CD4-positive, alpha-beta T cell treated with Interleukin-15 for 4 hours (primary cell): ENCODE measurements at places on chromosomes 6 and 20.

DNA sequence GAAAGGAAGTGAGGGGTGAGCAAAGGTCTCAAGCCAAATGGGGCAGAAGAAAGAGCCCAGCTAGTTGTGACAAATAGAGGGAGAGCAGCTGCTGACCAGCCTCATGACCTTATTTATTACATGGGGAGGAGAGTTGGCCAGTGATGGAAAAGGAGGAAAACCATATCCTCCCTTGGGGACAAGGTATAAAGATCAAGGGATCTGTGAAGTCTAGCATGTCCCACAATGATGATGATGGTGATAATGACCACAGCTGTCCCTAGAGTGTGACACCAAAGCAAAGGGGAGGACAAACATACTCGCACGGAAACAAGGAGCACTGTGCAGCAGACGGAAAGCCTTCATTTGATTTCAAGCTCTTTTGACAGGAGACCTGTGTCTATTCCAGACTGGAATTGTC lies 190.4 kb upstream of the MCHR2 start:
- no peak for DNase-seq

GRCh38 chr6:34834789-34835518 lies 43.1 kb downstream of the BLTP3A start:
- no peak for DNase-seq

GRCh38 chr20:52974179-52974594 lies 2.0 kb downstream of the TSHZ2 start:
- peak; percentile 69 for DNase-seq

DNA sequence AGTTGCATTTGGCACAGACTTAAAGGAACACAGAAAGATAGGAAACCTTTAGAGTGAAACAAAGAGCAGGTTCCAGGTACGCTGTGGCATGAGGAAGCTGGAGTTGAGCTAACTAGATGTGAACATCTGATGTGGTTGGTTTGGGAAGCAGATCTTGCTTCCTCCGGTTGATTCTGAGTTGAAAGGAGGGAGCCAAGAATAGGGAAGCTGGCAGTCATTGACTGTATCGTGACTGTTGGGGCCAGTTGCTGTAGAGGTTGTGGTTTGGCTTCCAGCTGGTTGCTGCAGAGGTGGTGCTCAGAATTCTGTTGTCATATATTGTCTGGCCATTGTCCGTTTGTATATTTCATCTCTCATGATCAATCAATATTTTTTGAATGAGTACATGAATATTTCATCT lies 325.9 kb downstream of the PLCB1 start:
- DNase-seq, result no peak

DNA sequence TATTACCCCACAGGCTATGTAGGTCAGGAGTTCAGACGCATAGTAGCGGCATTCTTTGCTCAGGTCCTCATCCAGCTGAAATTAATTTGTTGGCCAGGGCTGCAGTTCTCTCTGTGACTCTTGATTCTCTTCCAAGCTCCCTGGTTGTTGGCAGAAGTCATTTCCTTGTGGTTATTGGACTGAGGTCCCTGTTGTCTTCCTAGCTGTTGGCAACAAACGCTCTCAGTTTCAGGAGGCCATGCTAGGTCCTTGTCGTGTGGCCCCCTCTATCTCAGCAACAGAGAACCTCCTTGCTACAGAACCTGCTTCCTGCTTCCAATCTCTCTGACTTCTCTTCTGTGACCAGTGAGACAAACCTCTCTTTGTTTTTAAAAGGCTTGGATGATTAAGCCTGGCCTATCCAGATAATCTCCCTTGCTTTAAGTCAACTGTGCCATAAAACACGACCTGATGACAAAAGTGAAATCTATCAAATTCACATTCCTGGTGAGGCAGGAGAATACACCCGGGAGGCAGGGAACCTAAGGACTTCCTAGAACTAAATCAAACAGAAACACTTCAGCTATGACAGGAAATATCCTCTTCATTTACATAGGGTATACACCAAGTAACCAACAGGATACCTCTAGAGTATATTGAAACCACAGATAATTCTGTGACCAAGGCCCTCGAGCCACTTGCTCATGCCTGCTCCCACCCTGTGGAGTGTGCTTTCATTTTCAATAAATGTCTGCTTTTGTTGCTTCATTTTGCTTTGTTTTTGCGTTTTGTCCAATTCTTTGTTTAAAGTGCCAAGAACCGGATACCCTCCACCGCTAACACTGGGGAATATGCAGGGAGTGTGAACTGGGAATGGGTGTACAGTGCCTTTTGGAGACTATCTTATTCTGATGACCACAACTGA lies 196.0 kb downstream of the BTBD3 start:
- no peak for DNase-seq

GRCh38 chr6:163545370-163545769 lies 130.9 kb downstream of the QKI start:
- no peak for DNase-seq

GRCh38 chr20:40600441-40601219 lies 88.4 kb downstream of the MAFB start:
- no peak for DNase-seq

DNA sequence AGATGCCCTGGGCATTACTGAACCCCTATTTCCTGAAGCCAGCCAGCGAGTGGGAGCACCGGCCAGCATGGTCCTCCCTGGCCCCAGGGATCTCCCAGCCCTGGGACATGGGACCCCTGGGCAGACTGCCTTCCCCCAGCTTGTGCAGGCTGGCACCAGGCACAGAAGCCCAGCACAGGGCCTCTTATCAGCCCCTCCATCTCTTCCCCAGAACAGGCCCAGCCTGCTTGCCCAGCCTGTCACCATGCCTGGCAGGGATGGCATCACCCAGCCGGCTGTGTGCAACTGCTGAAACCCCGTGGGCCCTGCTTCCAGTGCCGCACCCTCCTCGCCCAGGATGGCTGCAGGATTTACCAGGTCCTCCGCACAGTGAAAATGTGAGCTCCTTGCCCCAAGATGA lies 6.1 kb upstream of the OSBPL2 start:
- DNase-seq, result no peak

DNA sequence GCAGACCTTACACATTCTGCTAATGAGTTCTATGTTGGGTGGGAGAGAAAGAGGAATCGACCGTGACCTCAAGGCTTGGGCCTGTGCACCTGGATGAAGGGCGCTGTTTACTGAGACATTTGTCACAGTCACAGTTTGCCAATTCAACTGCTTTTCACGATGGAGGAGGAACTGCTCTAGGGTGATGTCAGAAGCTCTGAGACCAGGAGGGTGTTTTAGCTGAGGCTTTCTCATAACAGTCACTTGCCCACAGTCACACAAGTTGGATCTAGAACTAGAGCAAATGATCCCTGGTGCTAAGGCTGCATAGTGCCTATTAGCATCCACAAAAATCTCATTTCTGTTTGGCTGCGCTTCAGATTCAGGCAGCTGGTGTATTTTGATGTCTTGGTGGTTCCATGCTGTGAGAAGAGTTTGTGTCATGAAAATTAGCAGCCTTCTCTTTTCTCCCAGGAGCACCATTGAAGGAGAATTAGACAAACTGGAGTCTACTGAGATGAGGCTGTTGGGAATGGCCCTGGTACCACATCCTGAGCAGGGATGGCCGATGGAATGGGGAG lies 83.3 kb upstream of the TGM3 start:
- no peak for DNase-seq

- DNase-seq, result no peak
Observed at GRCh38 chr6:1399085-1399780, 9.9 kb downstream of the FOXF2 start.

- DNase-seq, result peak; percentile 49
Observed at GRCh38 chr6:135451617-135452190, 45.8 kb downstream of the AHI1 start.

DNA sequence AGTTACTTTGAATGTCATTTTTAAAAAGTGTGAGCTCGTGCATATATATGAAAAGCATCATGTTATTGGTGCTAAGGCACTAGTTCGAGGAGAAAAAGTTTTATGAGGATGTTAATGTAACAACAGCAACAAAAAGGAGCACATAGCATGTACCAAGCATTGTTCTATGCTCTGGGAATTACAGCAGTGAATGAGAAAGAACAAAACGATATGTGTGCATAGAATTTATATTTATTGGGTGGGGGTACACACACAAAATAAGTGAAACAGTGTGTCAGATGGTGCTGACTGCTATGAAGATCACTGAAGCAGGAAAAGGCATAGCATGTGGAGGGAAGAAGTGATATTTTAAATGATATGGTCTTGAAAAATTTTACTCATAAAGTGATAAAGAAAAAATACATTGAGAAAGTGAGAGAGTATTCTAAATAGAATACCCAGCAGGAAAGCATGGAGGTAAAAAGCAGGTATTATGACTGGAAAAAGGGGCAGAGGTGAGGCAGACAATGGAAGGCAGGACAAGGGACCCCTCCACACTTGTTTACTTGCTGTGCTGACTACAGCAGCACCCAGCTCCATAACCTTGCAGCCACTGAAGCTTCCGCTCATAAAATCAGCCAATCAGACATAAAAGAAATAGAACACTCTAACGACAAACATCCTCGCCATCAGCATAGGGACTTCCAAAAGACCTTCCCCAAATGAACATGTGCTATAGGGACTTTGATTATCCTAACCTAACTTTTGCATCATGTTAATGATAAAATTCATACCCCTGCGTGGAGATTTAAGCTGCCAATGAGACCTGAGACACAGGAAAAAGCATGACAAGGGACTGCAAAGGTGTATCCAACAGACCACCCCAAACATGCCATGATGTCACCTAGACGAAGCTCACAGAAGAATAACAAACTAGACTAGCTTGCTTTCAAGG lies 119.9 kb downstream of the HFE start:
- DNase-seq, result no peak

DNA sequence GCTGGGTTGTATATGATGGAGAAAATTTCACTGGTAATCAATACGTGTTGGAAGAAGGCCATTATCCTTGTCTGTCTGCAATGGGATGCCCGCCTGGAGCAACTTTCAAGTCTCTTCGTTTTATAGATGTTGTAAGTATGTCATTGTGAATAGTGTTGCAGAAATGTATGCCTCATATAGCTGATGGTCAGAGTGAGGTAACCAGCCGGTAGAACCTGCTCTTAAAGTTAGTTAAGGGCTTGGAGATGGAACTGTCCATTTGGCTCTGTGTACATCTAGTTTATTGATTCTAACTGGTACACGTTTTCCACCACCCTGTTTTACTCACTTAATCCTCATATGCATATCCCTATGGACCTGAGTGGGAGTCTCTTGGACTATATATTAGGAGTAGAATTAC lies 73.5 kb downstream of the RTN4IP1 start:
- DNase-seq, result no peak

DNA sequence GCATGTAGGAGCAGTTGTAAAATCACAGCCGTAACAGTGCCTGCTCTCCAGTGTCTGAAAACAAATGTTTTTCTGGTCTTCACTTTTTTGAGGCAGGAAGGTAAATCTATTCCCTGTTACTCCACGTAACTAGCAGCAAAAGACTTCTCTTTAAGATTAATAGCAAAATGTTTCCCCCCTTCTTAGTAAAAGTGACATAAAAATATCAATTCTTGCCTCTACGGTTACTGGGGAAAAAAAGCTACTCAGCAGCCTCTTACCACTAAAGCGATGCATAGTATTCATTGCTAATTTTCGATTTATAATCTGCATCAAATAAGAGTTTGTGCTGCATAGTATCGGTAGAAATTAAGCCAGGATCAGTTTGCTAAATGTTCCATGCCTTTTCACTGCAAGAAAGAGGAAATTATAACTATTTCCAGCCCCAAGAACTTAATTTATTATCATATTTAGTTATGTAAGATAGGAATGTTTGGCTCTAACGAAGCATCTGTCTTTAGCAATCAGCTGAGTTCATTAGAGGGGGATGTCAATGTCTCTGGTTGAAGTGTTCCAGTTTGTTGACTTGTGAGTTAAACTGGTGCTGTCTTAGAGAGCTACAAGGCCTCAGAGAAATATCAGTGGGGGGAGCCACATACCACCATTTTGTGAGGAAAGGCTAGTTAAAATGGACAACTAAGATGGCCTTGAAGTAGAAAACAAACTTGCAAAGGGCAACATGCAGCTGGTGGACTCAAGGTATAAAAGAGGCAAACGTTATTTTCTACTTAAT lies 617 bp upstream of the TSPYL1 start:
- no peak for DNase-seq

DNA sequence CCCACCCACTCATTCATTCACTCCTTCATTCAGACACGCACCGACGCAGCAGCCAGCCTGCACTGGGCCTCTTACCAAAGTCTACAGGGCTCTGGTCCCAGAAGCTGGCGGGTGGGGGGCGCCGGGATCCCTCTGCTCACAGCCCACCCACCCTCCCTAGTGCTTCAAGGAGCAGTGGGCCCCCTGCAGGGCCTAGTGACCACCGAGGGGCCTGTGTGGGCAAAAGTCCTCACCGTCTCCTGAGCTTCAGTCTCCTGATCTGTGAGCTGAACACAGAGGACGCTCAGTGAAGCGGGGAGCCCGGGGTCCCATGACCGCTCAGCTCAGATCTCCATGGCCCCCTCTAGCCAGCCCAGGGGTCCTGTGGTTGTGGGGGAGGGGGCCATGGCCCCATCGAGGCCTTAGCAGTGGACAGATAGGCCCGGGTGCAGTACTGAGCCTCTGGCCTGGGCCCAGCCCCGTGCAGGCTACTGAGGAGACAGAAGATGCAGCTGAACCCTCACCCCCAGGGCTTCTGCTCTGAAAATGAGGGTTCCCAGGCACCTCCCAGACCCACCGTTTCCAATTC lies 33.4 kb upstream of the MRGBP start:
- no peak for DNase-seq

- no peak for DNase-seq
Observed at GRCh38 chr6:137171824-137172733, 1.4 kb downstream of the IL22RA2 start.

GRCh38 chr6:123343836-123344235 lies 292.9 kb downstream of the TRDN start:
- no peak for DNase-seq

DNA sequence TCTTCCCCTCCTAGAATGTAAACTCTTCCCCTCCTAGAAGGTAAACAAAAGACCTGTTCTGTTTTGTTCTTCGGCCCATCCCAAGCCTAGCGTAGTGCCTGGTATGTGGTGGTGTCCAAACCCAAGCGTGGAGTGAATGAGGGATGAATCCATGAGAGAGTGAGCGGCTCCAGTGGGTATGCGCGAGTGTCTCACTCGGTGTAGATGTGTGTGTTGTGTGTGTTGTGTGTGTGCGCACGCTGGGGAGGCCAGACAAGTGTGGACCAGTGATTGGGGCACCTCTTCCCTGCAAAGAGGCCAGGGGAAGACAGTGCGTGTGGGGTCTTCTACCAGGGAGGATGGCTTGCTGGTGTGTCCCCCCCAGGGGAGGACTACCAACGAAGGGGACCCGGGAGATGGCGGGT lies 392 bp upstream of the SLC2A10 start:
- no peak for DNase-seq

DNA sequence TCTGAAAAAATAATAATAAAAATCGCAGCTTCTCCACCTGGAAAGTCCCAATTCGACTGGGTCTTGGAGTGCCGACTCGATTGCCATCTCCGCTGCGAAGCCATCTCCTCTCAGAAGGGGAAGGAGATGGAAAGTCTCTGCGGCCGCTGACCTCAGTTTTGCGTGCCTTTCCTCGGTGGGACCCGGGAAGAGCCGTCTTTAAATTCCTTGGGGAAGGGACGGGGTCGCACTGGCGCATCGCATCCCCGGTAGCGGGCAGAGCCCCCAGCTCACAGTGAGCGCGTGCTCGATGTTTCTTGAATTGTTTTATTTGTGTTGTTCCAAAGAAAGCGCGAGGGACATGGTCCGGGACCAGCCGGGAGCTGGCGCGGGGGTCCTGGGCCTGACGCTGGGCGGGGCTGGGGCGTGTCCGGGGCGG lies 270 bp upstream of the TIAM2 start:
- DNase-seq, result no peak

GRCh38 chr6:160337301-160337700 lies 10.9 kb upstream of the SLC22A3 start:
- DNase-seq, result no peak
